ENCODE measurements at places on chromosomes 12 and 14.

GRCh38 chr14:90604356-90604755 is 207.5 kb downstream of the CALM1 start:
- DNase-seq = no peak

- DNase-seq = no peak
Observed at GRCh38 chr14:86570371-86570770, 1040.4 kb downstream of the FLRT2 start.

GRCh38 chr14:38197001-38197783 is 10.5 kb upstream of the SSTR1 start:
- no peak for DNase-seq

- no peak for DNase-seq
Observed at GRCh38 chr12:67968321-67968720, 20.9 kb upstream of the IFNG-AS1 start.

DNA sequence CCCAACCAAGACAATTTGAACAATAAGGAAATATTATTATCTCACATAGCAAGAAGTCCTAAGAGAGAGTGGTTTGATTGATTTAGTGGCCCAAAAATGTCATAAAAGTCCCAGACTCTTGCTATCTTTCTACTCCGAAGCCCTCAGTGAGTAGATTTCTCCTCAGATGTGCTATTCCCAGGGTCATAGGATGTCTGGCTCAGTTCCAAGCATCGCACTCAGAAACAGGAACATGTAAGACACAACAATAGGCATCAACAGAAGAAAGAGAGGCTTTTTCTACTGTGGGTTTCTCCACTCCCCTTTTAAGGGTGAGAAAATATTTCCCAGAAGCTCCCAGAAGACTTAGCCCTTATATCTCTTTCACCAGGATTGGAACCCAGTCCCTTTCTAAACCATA is 188.1 kb upstream of the CDKN3 start:
- no peak for DNase-seq

GRCh38 chr14:105733081-105734065 is 207.0 kb downstream of the TMEM121 start:
- no peak for DNase-seq

DNA sequence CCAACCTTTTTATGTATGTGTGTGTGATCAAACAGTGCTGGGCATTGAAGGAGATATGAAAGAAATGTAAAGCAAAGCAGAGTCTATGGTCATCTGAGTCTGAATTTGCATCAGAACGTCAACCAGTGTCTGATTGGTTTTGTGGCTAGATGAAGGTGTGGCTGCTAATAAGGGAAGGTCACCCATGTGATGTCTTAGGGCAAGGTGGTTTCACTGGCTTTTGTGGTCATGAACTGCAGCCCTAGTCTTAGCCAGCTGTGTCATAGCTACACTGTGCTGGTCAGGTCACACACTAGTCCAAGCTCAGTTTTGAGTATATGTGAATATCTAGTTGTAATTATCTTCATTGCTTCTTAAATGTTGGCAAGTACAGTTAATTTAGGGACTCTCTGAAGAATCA is 105.8 kb downstream of the TGFB3 start:
- no peak for DNase-seq

DNA sequence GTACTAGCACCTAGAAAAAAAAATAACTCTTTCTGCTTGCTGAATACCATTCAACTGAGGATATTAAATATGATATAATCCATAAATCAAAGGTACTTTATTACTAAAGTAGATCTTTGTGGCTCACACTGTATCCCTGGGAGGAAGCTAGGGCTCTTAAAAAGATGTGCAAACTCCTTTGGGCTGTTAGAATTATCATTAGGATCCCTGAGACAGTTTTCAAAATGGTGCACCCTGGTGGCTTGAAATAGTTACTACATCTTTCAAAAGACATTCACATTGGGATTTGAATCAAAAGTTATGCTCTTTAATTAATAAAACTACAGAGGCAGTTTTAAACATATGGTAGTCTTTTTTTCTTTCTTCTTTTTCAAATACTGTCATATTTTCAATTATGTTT is 228.5 kb upstream of the G2E3 start:
- DNase-seq = no peak

GRCh38 chr12:91496337-91496736 is 313.7 kb upstream of the DCN start:
- no peak for DNase-seq

GRCh38 chr12:128318946-128319345 is 52.0 kb downstream of the TMEM132C start:
- no peak for DNase-seq

- DNase-seq = no peak
Observed at GRCh38 chr12:57886542-57886941, 40.0 kb upstream of the CTDSP2 start.

DNA sequence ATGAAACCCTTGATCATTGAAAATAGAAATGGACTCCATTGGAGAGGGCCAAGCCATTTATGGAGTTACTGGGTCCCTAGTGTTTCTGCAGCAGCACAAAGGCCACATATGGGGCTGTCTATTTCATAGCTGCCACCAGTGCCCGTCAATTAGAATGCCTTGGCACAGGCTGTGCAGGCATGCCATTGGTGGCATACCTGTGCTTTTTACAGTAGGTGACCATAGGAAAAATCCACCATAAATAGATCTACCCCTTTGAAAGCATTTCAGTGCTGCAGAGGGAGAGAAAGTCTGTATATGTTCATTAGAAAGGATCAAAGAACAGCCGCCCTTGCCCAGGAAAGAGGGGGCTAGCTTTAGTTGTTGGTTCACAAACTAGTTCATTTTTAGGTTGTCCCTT is 13.1 kb downstream of the MYBPC1 start:
- no peak for DNase-seq

DNA sequence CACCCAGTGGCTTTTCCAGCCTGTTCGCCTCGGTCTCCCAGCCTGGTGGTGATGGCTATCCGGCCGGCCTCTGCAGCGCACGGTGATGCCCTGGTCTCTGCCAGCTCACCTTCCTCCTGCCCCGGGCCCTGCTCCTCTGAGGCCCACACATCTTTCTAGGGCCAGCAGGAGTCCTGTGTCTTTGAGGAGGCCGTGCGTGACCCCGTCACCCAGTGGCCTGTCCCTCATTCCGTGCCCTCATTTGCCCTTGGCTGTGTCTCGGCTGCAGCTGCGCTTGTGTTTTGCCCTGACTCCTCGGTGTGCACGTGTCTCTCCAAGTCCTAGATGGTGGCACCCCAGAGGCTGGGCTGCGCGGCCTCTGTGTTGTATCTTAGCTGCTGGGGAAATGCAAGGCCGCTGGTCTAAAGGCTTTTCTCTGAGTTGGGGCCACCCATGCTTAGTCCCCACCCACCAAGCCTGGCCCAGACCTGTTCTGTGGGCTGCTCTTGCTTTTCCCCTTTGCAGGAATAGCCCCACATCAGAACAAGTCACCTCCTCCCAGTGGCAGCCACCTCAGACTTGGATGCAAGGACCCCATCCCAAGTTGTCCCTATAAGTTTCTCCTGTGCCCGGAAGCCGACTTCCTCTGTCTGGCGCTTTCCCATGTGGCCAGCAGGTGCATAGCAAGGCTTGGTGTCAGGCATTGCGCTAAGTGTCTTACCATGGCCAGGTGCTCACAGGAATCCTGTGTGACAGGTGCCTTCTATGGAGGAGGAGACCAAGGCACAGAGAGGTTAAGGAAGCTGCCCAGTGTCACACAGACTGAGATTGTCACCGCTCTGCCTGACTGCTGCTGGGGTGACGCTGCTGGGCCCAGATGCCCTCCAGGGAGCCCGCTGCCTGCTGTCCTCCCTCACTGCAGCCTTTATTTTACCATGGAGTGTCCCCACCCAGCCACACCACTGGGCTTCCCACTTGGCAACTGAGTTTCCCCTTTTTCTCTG is 64.5 kb downstream of the TSPAN9 start:
- DNase-seq = no peak

DNA sequence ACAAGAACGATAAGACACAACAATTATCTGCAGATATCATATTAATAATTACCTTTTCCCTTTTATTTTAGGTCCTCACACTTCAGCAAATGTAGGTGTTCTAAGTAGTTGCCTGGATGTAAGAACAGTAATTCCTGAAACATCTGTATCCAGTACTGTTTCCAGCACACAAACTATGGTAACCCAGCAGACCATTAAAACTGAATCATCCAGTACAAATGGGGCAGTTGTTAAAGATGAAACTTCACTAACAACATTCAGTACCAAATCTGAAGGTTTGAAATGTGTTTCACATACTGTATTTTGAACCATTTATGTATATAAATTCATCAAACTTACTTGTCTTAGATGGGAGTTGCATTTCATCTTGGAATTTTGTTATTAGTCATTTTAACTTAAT is 31.0 kb downstream of the HCFC2 start:
- no peak for DNase-seq

- no peak for DNase-seq
Observed at GRCh38 chr12:123367511-123367910, 2.9 kb upstream of the SBNO1 start.

DNA sequence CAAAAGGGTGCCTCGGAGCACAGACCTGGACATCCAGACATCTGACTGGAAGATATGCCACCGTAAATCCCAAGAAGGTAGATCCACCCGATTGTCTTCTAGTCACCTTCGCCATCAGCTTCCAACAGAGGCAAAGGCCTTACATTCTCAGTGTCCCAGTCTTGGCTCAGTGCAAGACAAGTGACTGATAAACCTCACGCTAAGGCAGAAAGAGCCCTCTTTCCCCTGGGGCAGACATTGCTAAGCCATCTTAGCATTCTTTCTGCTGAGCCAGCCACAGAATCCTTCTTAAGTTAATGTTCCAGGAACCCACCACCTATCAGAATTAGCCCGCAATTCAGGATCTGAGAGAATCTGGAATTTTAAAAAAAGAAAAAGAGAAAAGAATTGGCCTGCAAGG is 4.3 kb upstream of the PLEKHG6 start:
- no peak for DNase-seq

DNA sequence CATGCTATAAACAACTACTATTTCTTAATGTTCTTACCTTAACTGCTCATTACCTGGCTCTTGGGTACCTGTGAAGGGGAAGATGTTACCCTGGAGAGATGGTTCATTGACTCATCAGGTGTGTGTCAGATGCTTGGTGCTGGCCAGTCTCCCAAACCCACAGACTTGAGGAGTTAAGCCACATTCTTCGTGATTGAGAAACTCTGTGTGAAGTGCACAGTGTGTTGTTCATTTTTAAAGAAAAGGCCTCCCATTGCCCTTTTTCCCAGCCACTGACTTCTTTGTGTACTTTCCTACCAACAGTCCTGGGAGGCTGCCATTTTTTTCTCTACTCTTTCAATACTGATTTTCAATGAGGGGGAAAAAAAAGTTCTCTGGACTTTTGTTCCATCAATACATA is 3.2 kb downstream of the MGST1 start:
- DNase-seq = no peak

- DNase-seq = no peak
Observed at GRCh38 chr12:57162553-57163125, 15.2 kb upstream of the LRP1-AS start.

- DNase-seq = no peak
Observed at GRCh38 chr12:52949413-52950331, 754 bp downstream of the KRT18 start.

DNA sequence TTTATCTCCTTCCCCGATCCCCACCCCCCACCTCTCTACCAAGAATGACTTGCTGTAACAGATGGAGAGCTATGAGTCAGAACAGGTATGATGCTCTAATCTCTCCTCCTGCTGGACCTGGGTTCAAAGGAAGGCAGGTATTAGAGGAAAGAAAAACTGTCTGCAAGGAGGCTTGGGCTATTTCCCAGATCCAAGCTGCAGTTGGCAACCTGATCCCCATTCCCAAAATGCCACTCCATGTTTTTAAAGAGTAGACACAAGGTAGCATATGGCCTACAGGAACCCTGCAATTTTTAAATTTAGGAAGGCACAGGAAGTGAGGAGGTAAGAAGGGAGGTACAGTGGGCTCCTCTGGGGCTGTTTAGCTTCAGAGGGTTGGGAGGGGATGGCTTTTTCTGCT is 33.0 kb downstream of the SRRM4 start:
- DNase-seq = no peak

- DNase-seq = no peak
Observed at GRCh38 chr12:76545486-76545885, 14.1 kb downstream of the OSBPL8 start.

DNA sequence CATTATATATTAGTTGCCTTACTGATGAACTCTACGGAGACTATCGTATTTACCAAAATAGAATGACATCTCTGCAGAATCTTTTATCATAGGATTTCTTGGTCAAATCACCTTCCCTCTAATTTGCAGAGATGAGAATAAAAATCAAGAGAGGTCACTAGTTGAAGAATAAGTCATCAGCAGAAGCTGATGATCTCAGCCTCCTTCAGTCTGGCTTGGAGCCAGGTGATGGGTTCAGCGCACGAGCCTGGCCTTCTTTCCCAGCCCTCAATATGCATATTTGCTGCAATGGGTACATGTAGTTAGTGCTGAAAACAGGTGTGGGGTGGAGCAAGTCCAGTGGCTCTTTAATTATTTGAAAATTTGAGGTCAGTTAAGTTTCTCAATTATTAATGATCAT is 19.2 kb upstream of the EMP1 start:
- DNase-seq = no peak

GRCh38 chr12:42128327-42128726 is 16.3 kb downstream of the GXYLT1 start:
- no peak for DNase-seq

GRCh38 chr12:103933237-103933636 is 3.0 kb downstream of the HSP90B1 start:
- DNase-seq = no peak

DNA sequence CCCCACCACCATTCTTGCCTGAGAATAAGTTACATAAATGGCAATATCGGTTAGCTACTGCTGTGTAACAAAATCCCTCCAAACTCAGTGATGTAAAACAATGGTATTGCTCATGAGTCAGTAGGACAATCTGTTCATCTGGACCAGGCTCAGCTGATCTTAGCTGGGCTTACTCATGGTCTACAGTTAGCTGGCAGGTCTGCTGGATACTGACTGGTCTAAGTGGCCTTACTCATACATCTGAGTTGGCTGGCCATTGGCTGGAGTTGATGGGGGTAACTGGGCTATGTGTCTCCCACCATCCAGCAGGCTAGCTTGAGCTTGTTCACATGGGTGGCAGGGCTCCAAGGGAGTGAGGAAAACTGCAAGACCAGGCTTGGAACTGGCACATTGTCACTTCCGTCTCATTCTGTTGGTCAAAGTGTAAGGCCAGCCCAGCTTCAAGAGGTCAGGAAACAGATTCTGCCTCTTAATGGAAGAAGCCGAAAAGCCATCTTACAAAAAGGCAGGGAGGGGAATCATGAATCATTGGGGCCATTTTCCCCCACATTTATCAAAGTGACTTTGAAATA is 56.7 kb upstream of the CHGA start:
- DNase-seq = no peak

GRCh38 chr12:111156304-111156703 is 212.6 kb downstream of the PHETA1 start:
- no peak for DNase-seq

Measured in NCI-H1930 (cell line).